ENCODE measurements at places on chromosomes 5 and 9.
A peak's percentile ranks its signal among the peaks of the same experiment; 100 is the strongest.

DNA sequence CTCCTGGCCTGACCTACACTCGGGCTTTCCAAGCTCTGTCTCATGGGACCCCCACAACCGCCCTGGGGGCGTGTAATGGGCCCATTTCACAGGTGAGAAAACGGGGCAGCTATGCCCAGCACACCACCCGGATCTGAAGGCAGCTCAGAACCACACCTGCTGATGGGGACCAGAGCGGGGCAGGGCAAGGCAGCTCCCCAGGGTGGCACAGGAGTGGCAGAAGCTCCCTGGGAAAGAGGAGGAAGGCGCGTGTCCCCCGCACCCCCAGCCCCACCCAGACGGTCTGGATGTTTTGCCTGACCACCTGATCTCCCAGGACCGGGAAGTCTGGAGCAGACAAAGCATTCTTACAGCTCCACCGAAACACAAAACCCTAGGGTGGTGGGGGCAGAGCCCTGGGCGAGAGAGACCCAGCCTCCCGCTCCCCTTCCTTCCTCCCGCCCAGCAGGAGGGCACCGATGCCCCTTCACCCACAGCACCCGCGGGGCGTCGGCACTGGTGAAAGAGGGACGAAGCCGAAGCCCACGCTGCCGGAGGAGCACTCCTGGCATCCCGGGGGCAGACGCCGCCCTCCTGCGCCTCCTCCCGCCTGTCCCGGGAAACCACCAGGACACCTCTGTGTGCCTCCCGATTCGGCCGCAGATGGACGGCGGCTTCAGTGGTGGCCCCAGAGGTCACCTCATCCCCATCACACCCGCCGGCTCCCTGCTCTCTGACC, 14.5 kb downstream of the NOTCH1 start:
- DNase-seq, result no peak

DNA sequence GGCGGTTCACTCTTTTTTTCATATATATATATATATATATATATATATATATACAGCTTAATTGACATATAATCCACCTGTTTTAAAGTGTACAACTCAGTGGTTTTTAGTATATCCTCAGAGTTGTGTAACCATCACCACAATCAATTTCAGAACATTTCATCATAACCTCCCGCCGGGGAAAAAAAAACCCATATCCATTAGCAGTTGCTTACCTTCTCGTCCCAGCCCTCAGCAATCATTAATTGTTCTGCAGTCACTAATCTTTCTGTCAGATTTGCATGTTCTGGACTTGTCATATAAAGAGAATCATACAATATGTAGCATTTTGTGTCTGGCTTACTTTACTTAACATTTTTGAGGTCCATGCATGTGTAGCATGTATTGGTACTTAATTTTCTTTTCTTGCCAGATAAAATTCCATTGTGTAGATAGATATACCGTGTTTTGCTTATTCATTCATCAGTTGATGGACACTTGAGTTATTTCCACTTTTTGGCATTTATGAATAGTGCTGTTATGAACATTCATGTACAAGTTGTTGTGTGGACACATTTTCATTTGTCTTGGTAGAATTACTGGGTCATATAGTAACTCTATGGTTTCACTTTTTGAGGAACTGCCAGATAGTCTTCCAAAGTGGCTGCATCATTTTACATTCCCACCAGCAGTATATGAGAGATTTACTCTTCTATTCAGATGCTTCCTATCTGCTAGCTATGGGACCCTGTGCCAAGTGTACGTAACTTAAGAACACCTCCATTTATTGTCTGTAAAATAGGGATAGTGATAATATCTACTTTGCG, 3.5 kb upstream of the RNF145 start:
- no peak for DNase-seq

DNA sequence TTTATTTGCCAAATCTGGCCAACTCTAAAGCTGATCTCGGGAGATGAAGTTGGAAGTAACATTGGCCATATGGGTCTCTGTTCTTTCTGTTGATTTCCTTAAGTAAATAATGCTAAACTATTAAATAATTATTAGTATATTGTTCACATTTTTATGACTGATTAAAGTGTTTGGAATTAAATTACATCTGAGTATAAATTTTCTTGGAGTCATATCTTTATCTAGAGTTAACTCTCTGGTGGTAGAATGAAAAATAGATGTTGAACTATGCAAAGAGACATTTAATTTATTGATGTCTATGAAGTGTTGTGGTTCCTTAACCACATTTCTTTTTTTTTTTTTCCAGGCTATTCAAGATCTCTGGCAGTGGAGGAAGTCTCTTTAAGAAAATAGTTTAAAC, 9.3 kb upstream of the FGF18 start:
- no peak for DNase-seq

DNA sequence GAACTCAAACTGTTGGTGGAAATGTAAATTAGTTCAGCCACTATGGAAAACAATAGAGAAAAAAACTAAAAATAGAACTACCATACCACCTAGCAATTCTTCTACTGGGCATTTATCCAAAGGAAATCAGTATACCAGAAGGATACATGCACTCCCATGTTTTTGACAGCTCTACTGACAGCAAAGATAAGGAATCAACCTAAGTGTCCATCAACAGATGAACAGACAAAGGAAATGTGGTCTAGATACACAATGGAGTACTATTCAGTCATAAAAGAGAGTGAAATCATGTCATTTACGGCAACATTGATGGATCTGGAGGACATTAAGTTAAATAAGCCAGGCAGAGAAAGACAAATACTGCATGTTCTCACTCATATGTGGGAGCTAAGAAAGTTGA, 21.8 kb upstream of the C9orf40 start:
- no peak for DNase-seq

- peak; percentile 45 for DNase-seq
Observed at GRCh38 chr9:128724744-128725211, 851 bp upstream of the ZDHHC12 start.

- no peak for DNase-seq
Observed at GRCh38 chr9:121938621-121939020, 154.5 kb downstream of the TTLL11 start.

- no peak for DNase-seq
Observed at GRCh38 chr9:134317790-134318414, 8.4 kb upstream of the RXRA start.

DNA sequence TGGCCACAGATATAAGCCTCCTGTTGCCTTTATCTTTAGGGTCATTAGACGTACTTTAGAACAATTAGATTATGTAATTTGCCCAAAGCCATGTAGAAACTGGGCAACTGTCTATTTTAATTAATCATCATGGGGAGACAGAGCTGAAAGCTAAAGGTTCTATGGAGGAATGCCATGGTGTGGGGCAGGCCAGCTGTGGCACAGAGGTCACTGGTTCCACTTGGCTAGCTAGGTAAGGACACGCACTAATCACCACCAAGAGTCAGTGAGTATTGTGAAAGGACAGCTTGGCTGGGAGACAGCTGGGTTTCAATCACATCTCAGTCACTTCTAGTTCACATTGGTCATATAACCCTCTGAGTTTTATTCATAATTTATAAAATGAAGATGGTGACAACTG, 81.7 kb downstream of the HMHB1 start:
- no peak for DNase-seq

DNA sequence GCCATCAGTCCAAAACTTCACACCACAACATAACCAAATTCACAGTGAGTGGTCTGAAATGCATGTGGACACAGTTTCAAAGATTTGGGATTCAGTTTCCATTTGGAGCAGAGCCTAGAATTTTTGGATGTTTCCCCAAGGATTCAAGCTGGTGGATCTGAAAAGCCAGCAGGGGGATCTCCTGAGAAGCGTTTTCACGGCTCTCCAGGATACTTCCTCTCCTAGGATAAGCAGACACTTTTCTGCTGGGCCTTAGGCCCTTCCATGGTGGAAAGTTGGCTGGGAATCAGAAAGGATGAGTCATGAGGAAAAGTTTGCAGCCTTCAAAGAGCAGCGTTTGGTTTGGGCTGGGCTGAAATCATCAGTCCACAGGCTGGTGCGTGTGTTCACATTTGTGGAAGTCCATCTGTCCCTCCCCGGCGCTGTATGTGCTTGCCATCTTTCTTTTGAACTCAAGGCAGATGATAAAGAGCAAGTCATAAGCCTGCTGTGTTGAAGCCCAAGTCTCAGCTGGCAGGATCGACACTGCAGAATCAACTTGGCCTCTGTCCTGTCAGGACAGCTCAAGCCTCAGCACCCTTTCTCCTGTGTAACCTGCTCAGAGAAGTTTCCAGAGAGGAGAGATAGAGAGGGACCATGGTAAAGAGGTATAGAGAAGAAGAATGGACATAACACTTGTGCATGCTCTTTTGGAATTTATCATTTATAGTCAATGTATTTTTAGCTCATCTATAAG, 152.6 kb upstream of the MSX2 start:
- DNase-seq, result no peak

DNA sequence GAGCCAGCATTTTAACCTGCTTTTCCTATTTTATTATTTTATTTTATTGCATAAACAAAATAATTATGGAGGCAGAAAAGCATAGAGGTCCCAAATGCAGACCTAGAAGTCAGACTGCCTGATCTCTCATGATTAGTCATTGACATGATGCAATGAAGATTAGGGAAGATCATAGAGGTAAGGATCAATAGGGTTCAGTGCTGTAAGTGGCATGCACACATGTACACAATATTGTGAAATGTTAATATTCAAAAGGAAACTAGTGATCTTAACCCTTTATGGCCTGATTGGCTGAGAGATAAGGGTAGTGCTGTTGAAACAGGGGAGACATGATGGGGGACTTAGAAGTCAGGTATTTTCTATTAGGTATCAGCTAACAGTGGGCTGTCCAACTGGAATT, 1.1 kb upstream of the FRRS1L start:
- DNase-seq, result no peak

DNA sequence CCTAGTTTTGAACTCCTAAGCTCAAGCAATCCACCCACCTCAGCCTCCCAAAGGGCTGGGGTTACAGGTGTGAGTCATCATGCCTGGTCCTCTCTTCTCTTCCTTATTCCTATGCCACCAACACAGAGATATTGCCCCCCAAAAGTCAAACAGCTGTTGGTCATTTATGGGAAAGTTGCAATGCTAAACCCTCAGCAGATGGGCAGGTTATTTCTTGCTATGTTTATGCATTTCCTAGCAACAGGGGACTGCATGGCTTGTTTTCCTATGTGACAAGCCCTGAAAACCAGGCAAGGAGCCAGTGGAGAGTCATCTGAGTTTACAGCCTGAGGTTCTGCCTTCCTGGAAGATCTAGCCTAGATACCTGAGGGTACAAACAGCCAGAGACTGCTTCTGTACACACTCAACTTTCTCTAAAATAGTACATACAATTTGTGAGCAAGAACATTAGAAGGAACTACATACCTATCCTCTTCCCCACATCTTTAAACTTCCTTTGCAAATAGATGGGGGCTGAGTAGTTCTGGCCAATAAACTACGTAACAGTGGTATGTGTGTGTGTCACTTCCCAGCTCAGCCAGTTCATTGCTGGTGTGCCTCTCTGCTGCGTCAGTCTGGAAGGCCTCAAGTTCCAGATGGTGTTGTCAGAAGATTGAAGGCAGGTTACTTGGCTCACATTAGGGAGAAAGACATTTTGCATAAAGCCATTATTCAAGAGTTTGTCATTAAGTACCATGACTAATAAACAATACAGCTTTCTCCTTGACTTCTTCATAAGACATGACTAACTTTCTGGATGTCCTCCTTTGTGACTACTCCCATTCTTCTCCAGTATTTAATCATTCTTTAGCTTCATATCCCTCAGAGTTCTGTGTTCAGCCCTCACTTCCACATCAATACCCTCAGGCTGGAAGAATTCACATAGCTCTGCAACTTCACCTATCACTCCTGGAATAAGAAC, 65.3 kb downstream of the CSNK1A1 start:
- DNase-seq, result no peak

- no peak for DNase-seq
Observed at GRCh38 chr5:113809626-113810025, 296.1 kb downstream of the YTHDC2 start.

DNA sequence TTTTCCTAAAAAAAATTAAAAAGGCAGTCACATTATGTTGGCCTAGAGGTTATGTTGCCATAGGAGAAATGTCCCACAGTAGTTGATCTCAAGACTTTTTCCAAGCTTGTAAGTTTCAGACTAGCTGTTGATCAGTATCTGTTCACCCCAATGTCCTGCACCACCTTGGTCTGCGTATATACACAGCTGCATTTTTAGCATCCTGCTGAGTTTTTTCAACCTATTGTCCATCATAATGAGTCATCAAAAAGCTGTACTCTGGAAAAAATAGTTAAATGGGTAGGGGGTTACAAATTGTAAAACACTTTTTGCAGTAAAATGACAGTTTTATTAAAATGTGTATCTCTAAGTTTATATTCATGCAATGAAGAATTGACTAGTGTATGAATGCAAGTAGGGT, 53.2 kb upstream of the TMEM171 start:
- DNase-seq, result no peak

- no peak for DNase-seq
Observed at GRCh38 chr5:12292610-12293204, 388.5 kb upstream of the CTNND2 start.

GRCh38 chr9:117325110-117325731, 89.6 kb downstream of the ASTN2 start:
- no peak for DNase-seq
